ENCODE measurements at places on chromosomes 12 and 14.
A peak's percentile ranks its signal among the peaks of the same experiment; 100 is the strongest.

DNA sequence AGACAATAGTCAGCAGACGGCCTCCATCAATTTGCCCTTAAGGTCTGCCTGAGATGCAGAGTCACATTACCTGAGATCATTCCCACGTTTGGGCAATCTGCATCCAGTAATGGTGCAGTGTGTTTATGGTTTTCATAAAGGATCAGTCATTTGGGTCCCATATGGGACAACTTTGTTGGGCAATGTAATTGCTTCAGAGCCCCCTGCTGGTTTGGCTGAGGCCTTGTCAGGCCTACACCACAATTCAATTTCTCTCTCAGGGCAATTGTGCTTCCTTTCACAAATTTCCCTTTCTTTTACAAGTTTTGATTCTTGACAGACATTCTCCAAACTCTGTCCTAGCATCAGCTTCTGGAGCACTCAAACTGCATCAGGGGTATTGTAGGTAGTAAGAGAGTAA is 191.2 kb upstream of the SSTR1 start:
- DNase-seq = no peak

- DNase-seq = no peak
These were observed 80.9 kb downstream of the CRADD start for GRCh38 chr12:93757792-93758694.

GRCh38 chr14:55354500-55354899 is 57.1 kb downstream of the ATG14 start:
- DNase-seq = no peak

- no peak for DNase-seq
These were observed 43.4 kb upstream of the AMN start for GRCh38 chr14:102878970-102879460.

- DNase-seq = no peak
These were observed 15.9 kb upstream of the GLIPR1L2 start for GRCh38 chr12:75374971-75375370.

GRCh38 chr14:80973931-80974641 is 18.7 kb downstream of the TSHR start:
- no peak for DNase-seq

GRCh38 chr14:67952786-67953185 is 133.2 kb downstream of the RAD51B start:
- DNase-seq = no peak

GRCh38 chr14:70108419-70108818 is 80.3 kb downstream of the SLC8A3 start:
- DNase-seq = no peak

- DNase-seq = no peak
These were observed 110.4 kb downstream of the SLC8A3 start for GRCh38 chr14:70078329-70078728.

GRCh38 chr12:107440606-107441005 is 245.0 kb upstream of the PWP1 start:
- DNase-seq = no peak

DNA sequence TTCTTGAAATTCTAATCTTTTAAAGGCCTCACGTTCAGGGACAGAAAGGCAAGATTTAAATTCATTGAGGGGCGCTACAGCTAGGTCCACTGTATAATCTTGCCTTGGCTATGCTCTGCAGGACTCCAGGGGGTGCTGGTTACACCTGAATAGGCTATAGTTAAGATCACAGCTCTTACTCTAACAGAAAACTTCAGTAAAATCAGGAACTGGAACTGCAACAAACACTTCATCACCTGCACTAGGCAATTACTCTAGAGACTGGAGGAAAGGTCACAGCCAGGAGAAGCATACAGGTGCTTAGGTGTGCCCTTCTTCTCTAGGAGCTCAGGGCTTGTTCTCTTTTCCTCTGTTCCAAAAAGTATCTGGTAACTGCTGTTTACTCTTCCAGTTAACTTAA is 20.9 kb downstream of the SLCO1C1 start:
- peak; percentile 46 for DNase-seq

- no peak for DNase-seq
These were observed 185.3 kb upstream of the ABCD2 start for GRCh38 chr12:39804898-39805297.

DNA sequence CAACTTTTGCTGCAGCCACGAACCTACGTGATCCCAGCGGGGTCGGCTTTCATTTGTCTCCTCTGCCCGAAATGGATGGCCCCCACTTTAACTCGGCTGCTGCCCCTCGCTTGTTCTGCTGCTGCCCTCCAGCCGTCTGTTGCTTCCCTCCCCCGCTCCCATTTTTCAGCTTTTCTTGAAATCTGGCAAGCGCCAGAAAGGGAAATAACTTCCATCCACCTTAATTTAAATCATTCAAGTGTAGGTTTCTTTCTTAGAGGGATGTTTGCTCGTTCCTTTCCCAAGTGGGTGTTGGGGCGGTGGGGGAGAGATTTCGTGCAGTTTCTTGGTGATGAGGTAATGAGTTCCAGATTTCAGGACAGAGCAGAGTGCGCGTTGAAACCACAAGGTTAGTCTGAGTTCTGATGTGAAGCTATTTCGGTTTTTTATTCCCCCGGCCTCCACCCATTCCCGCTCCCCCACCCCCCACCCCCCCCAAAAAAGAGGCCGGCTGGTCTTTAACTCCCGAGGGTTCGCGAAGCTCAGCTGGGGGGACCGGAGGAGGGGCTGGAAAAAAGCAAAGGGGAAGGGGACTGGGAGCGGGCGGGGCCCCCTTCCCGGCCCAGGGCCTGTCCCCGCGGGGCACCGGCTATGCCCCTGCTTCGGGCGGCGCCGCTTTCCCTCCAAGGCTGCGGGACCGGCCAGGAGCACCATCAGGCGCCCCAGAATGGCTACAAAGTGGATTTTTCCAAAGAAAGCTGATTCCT is 2.2 kb upstream of the ZFP36L1 start:
- no peak for DNase-seq

GRCh38 chr14:102297436-102298170 is 7.4 kb downstream of the MOK start:
- no peak for DNase-seq

DNA sequence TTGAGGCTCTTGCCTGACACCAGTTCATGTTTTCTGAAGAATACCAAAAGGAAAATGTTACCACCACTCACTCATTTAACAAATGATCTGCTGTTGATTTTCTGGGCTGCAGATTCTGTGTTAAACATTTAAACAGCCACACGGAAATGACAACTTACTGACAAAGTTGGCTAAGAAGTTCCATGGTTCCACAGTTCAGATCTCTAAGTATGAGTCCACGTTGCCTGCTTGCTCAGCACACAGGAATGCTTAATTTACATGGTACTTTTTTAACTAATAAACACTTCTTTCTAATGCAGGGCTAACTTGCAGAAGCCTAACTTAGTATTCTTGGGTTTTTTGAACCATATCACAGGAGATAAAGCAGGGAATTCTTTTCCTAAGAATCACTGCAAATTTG is 34.7 kb downstream of the PTGER2 start:
- DNase-seq = no peak

DNA sequence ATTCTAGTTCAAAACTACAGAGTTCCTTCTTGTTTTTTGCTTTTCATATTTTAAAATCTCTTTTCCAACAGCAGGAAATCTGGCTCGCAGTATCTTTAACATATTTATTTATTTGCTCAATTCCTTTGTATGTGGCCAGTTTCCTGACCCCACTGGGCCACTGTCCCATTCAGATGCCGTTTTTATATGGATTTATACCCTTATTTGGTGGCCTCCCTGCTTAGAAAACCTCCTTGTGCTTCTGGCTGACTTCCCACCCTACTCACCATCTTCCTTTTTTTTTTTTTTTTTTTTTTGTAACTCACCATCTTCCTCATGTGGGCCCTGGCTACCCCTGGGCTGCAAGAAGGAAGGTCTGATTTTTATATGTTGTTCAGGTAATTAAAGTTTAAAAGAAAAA is 53.9 kb downstream of the TTLL5 start:
- no peak for DNase-seq

DNA sequence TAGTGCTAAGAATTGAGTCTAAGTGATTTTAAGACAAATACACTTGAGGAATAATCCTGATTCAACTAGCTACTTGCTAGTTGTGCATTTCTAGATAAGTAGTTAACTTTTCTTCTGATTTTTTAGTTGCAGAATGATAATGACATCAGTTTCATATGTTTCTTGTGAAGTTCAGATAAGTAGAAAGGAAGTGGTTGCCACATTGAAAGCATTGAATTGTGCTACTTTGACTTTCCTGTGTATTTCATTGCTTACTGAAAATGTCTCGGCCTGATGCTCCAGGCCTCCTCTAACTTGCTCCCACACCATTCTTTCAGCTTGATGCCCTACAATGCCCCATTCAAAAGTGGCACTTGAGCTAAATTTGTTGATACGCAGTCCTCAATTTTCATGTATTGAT is 980.0 kb downstream of the TMTC2 start:
- DNase-seq = no peak

DNA sequence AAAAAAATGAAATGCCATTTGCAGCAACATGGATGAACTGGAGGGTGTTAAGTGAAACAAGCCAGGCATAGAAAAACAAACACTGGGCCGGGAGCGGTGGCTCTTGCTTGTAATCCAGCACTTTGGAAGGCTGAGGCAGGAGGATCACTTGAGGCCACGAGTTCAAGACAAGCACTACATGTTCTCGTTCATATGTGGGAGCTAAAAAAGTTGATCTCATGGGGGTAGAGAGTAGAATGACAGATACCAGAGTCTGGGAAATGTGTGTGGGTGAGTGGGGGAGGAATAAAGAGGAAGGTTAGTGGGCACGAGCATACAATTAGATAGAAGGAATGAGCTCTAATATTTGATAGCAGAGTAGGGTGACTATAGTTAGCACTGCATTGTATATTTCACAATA is 21.5 kb downstream of the CACNA2D4 start:
- DNase-seq = no peak
